Tongue (tissue), 3 donors: ENCODE measurements at places on chromosomes 2 and 18.
A peak's percentile ranks its signal among the peaks of the same experiment; 100 is the strongest.

DNA sequence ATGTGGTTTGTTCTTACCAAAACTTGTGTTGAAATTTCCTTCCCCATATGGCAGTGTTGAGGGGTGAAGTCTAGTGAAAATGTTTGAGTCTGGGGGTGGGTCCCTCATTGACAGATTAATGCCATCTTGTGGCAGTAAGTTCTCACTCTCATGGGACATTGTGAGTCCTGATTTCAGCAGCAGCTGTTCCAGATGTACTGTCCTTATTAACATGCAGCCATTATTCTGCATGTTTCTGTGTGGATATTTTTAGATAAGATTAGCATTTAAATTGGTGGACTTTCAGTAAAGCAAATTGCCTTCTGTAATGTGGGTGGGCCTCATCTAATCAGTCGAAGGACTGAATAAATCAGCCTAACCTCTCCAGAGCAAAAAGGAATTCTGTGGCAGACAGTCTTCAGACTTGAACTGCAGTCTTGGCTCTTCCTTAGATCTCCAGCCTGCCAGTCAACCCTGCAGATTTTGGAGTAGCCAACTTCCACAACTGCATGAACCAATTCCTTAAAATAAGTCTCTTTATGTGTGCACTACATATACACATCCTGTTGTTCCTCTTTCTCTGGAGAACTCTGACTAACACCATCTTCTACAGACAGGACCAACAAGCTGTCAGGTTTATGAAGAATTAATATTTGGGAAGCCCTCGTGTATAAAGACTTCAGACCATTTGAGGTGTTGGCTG, 138.7 kb upstream of the ZNF516 start:
- no peak for DNase-seq

GRCh38 chr2:216015722-216016464, 2.5 kb upstream of the MREG start:
- peak; percentile 55 for DNase-seq

DNA sequence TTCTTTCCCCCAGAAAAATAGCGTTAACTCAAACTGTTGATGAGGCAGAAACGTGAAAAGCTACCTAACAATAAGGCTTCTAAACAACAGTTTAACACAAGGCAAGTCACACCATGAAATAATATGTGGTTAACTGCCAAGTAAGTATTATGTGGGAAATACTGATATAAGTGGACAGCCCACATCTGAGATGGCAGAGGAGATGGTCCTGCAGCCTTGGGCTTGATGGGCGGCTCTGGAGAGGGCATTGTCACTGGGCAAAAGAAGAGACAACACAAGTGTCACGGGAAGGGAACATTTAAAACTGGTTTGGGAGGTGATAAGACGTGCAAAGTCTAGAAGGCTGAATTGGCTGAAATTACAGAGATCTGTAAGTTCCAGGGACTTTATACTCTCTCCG, 147.2 kb downstream of the PKP4 start:
- DNase-seq: no peak

- no peak for DNase-seq
These were observed 391.7 kb downstream of the PTPRM start for GRCh38 chr18:7958897-7959146.

DNA sequence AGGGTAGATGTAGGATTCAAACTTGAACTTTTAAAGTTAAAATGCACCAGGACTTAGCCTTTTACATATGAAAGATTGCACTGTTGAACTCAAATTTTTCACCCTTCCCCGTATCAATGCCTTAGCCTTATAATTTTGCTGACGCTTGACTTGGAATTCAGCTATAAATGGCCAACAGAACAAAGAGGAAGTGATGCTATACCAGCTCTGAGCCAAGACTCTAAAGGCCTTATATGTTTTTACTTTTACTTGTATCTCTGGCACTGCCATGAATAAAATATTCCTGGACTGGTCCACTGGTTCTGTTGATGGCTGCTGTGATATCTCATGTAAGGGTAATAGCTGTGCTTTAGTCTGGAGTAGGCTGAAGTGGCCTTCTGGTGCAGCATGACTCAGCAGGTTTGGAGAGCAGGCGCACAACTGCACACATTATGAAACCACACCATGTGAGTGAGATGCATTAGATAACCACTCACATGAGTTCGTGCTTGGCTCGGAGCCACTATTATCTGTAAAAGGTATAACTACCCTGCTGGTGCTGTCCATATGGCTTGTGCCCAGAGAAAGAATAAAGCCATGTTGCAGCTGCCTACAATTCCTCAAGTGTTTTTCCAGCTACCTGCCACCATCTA, 8.4 kb upstream of the IER3IP1 start:
- no peak for DNase-seq

- DNase-seq: no peak
These were observed 179.9 kb downstream of the RPIA start for GRCh38 chr2:88871336-88871735.

DNA sequence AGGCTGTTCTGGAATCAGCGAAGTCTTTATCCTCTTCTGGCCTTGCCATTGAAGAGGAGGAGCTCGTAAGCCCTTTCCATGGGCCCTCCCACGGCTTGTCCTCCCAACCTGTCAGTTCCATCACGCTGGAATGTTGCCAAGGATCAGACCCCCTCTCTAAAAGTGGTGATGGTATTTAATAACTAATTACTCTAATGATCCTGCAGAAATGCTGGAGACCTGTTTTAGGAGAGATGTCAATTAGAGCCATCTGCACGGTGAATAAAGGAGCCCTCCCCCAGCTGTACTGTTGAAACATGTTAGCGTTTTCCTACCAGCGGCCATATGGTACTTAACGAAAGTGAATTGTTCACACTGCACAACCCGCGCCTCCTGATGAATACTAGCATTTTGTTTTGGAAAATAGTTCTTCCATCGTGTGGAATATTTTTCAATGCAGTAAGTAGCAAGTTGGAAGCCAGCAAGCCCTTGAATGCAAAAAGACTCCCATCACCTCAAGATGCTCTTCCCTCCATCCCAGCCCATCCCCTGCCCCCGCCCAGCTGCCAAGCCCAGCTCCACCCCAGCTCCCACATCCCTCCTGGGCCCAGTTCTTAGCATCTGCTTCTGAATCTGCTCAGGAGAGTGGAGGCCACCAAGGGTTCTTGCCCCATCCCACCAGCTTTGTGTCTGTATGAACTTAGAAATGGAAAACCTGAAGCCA, 145.4 kb downstream of the KLHL29 start:
- no peak for DNase-seq

- no peak for DNase-seq
These were observed 406.2 kb downstream of the MTX2 start for GRCh38 chr2:176675271-176675949.

- peak; percentile 38 for DNase-seq
These were observed 24.5 kb downstream of the ELAC1 start for GRCh38 chr18:50992351-50992762.

- DNase-seq: no peak
These were observed 210.8 kb upstream of the ZEB2 start for GRCh38 chr2:144730711-144731110.

GRCh38 chr2:112728378-112729175, 7.8 kb downstream of the NT5DC4 start:
- no peak for DNase-seq

GRCh38 chr18:12464731-12465130, 57.0 kb downstream of the PRELID3A start:
- DNase-seq: no peak

DNA sequence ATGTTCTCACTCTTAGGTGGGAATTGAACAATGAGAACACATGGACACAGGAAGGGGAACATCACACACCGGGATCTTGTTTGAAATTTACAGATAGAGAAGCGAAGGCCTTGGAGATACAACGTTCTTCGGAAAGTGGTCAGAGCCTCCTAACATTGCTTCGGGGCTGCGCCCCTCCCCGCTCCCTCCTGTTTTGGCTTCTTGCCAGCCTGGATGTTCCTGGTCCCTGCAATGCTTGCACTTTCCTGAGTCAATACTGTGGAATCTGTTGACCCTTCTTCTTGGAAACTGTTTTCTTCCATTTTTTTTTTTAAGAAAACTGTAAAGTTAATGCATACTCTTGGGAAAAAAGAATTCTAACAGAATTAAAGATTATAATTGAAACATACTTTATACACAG, 360.8 kb downstream of the SOCS6 start:
- DNase-seq: no peak

DNA sequence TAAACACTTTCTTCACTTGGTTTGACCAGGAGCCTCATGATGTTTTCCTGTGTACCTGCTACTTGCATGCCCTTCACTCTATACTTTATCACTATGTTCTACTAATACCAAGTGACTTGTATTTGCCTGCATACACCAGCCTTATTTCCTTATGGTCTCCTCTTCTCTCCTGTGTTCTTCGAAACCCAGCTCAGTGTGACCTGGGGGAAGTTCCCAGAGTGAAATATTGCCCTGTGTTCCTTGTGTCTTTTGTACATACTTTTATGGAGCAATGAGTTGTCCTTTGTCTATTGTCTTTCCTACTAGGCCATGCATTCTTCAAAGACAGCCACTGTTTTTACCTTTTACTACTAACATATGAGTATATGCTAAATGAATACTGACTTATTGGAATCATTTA, 567 bp downstream of the NT5C1B start:
- no peak for DNase-seq

GRCh38 chr2:15899751-15900493, 40.4 kb upstream of the MYCN start:
- no peak for DNase-seq

- peak; percentile 26 for DNase-seq
These were observed 70.3 kb downstream of the SCN1A start for GRCh38 chr2:166057370-166058164.

GRCh38 chr2:1804351-1804771, 60.0 kb upstream of the PXDN start:
- no peak for DNase-seq

DNA sequence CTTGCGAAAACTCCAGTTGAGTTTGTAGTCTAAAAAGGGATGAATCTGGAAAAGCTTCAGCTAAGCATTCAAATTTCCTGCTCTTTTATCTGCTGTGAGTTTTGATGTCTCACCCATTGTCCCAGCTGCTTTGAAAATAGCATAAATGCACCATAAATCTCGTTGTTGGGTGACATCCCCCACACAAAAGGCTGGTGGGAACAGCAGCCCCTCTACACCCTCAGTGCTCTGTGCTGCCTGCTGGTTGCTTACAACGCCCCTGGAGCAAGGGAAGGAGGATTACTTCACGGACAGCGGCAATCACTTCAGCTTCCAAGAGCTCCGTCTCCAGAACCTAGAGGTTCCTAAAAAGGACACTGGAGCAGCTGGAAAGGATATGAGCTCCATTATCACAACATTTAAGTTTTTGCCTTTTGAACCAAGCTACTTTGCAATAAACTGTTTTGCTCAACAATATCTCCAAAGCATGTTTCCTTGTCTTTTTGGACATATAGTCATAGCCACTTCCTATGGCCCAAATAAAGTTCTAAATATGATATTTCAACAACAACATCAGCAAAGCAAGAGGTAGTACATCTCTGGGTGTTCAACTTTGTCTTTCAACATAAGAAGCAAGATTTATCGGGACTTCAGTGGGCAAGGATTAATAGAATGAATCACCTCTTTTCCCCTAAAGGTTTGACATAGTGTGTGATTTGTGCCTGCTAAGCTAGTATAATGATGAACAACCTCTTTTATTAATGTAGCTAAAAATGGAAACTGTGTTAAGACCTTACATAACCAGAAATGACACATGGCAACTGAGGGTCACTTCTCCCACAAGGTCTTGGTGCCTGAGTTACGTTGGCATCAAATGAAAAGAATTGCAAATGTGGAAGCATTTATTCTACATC, 413.5 kb downstream of the TXNL1 start:
- DNase-seq: no peak

- no peak for DNase-seq
These were observed 176.0 kb downstream of the NRP2 start for GRCh38 chr2:205858275-205858674.

GRCh38 chr18:63808125-63808524, 32.9 kb downstream of the SERPINB7 start:
- DNase-seq: no peak

DNA sequence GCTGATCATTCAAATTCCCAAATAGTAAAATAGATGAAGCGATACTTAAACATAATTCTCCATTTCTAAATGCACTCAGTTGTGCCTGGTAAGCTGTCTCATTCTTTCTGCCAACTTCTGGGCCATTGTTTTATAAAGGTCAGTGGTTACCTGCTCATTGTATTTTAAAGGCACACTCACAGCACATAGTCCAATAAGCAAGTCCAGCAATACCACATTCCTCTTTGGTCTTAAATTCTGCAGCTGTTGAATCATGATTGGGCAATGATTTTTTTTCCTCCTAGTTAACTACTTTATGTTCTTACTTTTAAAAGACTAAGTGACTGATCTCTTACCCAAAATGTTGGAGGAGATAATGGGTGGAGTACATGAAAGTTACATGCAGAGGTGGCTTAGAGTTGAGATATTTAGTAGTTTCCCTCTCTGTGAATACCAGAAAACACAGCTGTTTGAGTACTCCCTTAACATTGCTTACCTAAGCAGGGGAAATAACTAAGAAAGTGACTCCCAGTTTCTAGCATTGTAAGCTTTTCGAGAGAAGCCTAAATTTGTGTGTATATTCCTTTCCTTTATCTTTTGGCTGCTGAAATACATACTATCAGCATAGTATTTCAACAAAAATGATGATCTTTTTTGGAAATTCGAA, 220.7 kb downstream of the CAMKMT start:
- DNase-seq: no peak

DNA sequence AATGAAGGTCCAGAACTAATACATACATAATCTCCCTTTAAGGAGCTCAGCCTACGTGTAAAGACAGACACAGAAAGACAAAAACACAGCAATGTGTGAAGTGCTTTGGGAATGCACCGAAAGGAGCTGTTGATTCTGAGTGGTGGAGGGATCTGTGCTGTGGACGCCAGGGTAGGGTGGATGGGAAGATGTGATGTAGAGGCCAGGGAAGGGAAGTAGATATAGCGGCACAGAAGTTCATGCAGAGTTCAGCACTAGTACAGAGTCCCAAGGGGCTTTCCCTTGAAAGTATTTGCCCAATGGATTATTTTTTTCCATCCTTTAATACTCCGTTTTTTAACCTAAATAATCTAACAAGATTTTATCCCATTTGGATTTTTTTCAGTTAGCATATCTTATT, 32.1 kb upstream of the DOCK10 start:
- DNase-seq: no peak

- DNase-seq: no peak
These were observed 7.9 kb upstream of the ERMN start for GRCh38 chr2:157333304-157334047.

- no peak for DNase-seq
These were observed 53.9 kb downstream of the ANKMY1 start for GRCh38 chr2:240503848-240504247.

- peak; percentile 87 for DNase-seq
These were observed 131.2 kb downstream of the TMEM18 start for GRCh38 chr2:545711-546650.

- DNase-seq: peak; percentile 58
These were observed 74.7 kb upstream of the MGAT4A start for GRCh38 chr2:98805412-98806171.

- DNase-seq: no peak
These were observed 87.1 kb upstream of the DNAJC10 start for GRCh38 chr2:182628916-182629315.

GRCh38 chr18:370751-371608, 103.1 kb upstream of the THOC1 start:
- peak; percentile 60 for DNase-seq
